GM20000 (cell line): ENCODE measurements at places on chromosomes 6 and 20.

- no peak for DNase-seq
Observed at GRCh38 chr6:163466839-163467390, 52.4 kb downstream of the QKI start.

- peak; percentile 69 for DNase-seq
Observed at GRCh38 chr6:28863604-28864325, 60.0 kb downstream of the TRIM27 start.

- DNase-seq: peak; percentile 61
Observed at GRCh38 chr6:35776364-35777215, at the start of gene CLPSL2. Gene CLPSL2, plus strand, starts transcription at chr6:35776598. Its CDS starts 21 bp downstream, at chr6:35776619.

DNA sequence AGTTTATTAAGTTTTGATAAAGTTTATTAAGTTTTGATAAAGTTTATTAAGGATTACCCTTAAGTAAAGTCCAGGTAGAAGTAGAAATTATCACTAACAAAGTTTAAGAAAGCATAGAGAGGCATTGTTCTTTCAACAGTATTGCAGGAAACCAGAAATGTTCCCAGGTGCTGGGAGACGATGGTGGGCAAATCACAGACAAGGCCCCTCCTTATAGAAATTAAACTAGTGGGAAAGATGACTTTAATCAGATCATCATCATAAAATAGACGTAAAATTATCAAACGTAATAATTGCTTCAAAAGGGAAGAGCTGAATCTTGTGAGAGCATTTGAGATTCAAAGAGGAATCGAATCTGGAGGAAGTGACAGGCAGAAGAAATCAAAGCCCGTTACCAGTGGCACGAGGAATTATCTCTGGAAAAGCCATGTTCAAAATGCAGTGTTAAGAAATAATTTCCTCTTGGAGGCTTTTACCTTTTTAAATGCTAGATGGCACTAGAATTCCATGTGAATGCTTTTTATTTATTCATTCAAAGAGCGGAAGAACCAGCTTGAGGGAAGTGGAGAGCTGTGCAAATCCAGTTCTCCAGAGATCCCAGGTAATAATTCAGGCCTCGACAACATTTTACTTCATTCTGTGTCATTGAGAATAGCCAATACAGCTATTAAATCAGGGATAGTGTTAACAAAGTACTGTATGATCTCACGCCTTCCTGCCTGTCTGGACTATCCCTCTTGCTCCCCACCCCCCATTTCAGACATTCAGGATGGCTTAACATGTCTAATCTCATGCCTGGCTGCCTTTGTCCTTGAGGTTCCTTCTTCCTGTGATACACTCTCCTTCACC is 1.0 kb upstream of the APMAP start:
- no peak for DNase-seq

DNA sequence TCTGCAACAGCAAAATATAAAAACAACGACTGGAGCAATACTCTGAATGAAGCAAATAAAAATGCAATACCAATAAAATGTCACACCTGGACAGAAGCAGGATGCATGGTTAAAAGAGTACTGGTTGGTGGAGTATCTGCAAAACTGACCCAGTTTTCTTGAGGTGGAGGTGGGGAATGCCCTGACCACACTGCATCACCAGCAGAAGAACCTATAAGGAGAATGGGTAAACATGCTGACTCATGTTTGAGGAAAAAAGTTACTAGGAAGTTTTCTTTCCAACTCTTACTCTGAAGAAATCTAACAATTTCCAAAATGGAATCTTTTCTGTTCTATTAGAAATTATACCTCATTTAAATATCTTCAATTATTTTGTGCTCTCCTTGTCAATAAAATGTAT is 43.6 kb downstream of the REPS1 start:
- DNase-seq: peak; percentile 14

DNA sequence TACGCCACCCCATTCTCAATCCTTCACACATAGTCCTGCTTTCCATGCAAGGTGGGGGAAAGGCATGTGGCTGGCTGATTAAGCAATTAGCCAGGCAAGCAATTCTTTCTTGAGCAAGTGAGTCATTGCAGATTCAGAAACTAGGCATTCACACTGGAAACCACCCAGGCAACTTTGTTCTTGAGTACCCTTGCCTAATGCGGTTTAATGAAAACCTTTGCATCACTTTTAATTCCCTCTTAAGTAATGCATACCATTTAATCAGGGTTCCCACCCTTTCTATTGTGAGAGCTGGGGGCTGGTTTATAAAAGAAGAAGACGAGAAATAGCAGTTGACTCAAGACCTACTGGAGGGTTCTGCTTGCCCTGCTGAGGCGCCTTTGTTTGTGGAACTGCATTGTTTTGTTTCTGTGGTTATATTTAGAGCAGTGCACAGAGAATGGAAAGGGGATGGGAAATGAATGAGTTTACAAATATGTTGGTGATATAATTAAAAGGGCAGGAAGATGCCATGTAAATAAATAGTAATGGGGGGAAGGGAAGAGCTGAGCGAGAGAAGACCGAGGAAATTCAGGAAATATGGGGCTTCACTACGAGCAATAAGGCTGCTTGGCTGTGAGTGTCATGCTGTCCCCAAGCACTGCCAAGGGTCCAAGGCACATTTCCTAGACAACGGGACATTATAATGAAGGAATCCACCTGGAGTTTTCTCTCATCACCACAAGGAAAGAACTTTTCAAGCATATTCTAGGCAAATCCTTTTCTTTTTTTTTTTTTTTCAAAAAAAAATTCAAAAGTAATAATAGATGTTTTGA is 48.8 kb upstream of the TSHZ2 start:
- no peak for DNase-seq

DNA sequence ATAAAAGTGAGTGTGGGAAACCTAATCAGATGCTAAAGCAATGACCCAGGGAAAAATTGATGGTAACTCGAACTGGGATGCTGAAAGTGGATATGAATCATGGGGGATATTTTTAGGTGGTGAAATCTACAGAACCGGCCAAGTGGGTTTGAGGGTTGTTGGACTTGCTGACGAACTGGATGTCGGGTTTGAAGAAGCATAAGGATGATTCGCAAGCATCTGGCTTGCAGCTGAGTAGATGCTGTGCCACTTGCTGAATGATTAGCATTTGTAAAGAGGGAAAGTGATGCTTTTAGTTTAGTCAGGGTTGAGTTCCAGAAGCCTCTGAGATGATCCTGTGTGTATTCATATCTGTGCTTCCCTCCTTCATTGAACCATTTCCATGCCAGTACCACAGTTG is 54.9 kb downstream of the UBR2 start:
- DNase-seq: no peak

DNA sequence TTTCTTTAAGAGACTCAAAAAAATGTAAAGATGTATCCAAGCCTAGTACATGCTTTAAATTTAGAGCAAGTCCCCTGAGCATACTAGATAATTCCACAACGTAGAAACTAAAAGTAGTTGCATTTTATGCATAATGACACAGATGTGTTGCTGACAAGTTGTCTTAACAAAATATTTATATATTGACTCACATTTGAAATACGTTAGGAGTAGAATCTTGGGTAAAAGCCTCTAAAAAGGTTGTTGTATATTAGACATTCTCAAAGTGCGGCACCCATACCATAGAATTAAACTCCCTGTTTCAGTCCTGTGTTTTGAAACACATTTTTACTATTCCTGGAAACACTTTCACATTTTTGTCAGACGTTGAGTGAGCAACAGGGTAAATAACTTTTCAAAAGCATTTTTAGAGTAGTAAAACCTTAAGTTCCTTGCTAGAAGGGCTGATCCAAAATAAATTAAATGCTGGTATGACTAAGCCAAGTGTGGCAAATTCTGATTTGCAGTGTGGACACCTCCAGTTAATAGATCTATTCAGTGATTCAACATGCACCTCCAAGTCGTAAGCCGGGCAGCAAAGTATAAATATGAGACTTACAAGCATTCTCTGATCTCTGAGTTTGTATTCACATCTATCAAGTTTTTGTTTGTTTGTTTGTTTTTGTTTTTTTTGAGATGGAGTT is 97.5 kb downstream of the GMDS start:
- DNase-seq: no peak

DNA sequence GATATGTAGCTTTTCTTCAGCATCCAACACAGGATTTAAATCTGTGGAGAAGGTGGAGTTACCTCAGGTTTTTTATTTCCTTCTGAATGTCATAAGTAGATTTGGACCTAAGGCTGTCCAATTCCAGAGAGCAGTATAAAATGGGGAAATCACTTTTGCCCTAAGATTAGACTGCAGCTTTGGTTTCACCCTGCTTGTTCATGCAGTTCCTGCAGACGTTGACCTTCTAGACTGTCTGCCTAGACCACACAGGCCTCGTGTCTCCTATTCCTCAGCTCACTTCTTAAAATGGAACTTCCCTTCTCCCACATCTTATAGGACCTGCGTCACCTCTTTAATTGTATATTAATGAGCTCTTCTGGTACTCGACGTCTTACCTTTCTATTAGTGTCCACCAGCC is 26.0 kb upstream of the C6orf62 start:
- no peak for DNase-seq

GRCh38 chr6:159762681-159763293 is 942 bp downstream of the ACAT2 start:
- DNase-seq: peak; percentile 32

- DNase-seq: no peak
Observed at GRCh38 chr20:7248281-7249201, 481.1 kb downstream of the BMP2 start.

DNA sequence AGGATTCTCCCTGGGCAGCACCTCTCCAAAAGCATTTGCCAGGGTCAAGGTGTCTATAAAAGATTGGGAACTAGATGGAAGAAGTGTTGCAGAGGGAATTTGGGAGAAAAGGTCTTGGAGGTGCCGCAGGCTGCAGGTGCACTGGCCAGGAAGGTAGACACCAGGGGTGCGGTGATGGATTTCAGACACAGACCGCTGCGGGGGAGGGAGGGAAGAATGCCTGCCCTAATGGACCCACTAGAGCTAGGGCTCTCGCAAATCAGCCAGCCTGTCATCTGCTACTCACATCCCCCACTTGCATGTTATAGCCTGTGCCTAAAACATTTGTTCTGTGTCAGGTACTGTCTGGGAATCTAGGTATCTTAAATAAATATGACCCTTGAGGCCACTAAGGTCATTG is 193.6 kb upstream of the SLC24A3 start:
- DNase-seq: no peak

DNA sequence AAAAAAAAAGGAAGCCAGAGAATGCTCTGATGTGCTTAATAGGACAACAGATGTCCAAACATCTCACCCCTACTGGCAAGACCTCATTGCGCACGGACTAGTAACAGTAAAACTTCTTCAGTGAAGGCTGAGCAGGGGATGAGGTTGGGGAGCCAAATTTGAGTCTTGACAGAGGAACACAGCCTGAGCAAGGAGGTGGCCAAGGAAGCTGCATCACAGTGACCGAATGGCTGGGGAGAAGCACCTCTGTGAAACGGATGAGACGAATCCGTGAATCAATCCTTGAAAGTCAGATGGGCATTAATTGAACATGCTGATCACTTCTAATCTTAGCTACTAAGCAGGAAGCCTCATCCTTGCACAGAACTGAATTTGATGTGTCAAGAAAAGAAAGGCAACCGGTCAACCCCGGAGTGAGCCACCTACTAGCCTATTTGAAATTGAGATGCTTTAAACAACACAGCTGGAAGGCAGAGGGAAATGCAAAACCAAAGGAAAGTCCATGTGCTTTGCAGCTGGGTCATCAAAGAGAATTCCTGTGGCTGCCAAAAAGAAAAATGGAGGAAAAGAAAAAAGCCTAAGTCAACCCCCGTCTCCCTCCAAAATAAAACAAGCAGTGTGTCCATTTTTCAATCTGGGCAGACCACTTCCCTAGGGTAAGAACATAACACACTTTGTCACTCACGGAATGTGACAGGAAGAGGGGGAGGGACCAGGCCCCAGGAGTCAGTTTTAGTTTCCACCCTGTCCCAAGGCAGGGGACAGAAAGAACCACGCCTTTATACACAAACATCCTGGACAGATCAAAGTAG is 29.5 kb downstream of the PXDC1 start:
- DNase-seq: no peak

DNA sequence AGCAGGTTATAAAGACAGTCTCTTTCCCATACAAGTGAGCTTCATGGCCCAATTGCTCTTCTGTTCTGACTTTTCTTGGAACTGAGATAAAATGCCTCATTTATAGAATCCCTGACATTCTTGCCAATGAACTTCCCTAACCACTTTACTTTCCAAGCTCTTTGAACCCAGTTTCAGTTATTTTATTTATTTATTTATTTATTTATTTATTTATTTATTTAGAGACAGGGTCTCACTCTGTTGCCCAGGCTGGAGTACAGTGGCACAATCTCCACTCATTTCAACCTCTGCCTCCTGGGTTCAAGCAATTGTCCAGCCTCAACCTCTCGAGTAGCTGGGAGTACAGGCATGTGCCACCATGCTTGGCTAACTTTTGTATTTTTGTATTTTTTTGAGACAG is 138.5 kb upstream of the ZNF184 start:
- no peak for DNase-seq

GRCh38 chr20:18395544-18395943 is 71.3 kb downstream of the DZANK1 start:
- no peak for DNase-seq

GRCh38 chr6:52801188-52801841 is 2.3 kb downstream of the GSTA1 start:
- DNase-seq: no peak

DNA sequence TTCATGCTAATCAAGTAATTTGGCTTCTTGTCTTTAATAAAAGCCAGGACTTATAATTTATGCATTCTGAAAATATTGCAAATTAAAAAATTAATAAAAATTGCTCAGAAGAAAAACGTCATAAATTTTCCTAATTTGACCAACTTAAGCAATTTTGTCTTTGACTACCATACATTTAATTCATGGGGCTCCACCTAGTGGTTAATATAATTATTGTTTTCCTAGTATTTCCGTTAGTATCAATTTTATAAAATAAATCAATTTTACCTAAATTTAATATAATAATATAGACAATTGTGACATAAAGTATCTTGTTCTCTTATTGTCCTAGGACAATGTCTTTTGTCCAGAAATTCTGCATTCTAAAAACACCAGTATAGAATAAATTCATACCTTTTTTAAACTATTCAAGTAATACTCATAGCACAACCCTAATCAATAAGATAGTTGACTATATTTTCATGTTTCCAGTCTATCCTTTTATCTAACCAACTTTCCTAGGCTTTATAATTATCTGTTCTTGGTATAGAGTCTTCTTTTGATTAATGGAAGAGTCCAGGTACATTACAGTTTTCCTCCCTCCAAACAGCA is 319.9 kb downstream of the TRDN start:
- DNase-seq: peak; percentile 2

GRCh38 chr6:89508755-89509563 is 76.0 kb downstream of the ANKRD6 start:
- DNase-seq: no peak

GRCh38 chr20:13213335-13213734 is 7.7 kb upstream of the ISM1 start:
- DNase-seq: no peak

GRCh38 chr6:77456531-77457248 is 6.6 kb downstream of the HTR1B start:
- DNase-seq: no peak
